ENCODE measurements at places on chromosomes 16 and 17.

- DNase-seq: no peak
Observed at GRCh38 chr17:75013092-75013559, 656 bp downstream of the MRPL58 start.

DNA sequence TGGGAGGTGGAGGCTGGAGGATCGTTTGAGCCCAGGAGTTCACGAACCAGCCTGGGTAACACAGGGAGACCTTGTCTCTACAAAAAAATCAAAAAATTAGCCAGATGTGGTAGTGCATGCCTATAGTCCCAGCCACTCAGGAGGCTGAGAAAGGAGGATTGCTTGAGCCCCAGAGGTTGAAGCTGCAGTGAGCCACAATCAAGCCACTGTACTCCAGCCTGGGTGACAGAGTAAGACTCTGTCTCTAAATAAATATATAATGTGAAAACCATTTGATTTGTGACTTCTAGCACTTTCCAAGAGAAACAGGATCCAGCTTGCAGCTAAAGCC, 459.1 kb downstream of the SOX9 start:
- DNase-seq: no peak

GRCh38 chr17:57956291-57957119, 1.3 kb upstream of the CUEDC1 start:
- no peak for DNase-seq

GRCh38 chr17:8225813-8226535, 15.6 kb upstream of the AURKB start:
- peak; percentile 26 for DNase-seq

DNA sequence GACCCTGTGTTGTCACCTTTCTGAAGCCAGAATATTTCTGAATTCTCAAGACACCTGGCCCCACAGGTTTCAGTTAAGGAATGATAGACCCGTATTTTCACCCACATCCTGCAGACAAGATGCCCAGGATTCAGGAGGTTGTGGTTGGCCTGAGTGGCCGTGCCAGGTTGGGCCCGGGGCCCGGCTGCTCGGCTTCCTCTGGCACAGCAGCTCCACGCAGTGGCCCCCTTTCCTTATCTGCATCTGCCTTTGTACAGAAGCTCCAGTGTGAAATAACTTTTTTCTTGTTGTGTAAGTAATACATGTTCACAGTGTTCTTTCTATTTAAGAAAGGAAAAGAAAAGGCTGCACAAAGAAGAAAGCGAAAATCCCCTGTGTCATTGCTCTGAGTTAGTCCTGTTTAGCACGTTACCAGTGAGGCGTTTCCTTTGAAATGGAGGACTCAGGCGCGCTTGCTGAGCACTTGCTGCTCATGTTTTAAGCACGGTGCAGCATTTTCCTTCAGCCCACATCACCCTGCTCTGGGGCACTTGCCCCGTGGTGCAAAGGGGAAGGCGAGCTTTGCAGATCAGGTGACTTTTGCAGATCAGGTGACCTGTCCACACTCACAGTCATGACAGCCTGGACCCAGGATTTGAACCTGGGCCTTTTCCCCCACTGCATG, 12.8 kb downstream of the ZC3H18 start:
- no peak for DNase-seq

GRCh38 chr16:9837481-9837880, 344.7 kb downstream of the GRIN2A start:
- DNase-seq: no peak

DNA sequence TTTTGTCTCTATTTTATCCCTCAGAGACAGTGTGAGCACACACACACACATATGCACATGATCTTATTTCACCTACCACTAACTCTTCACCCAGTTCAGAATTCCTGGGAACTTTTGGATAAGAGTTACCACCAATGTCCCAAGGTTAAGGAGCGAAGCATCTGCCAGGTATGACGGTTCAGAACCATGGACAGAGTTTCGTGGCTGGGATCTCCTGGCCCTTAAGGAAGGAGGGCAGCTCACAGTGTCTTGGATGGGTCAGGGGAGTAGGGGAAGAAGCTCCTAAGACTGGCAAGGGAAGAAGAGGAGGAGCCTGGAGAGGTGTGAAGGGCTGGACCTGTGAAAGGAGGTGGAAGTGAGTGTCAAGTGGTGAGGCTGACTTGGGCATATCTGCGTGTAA, 23.0 kb upstream of the TMEM132E start:
- peak; percentile 55 for DNase-seq
